ENCODE measurements at places on chromosomes 4 and X.

DNA sequence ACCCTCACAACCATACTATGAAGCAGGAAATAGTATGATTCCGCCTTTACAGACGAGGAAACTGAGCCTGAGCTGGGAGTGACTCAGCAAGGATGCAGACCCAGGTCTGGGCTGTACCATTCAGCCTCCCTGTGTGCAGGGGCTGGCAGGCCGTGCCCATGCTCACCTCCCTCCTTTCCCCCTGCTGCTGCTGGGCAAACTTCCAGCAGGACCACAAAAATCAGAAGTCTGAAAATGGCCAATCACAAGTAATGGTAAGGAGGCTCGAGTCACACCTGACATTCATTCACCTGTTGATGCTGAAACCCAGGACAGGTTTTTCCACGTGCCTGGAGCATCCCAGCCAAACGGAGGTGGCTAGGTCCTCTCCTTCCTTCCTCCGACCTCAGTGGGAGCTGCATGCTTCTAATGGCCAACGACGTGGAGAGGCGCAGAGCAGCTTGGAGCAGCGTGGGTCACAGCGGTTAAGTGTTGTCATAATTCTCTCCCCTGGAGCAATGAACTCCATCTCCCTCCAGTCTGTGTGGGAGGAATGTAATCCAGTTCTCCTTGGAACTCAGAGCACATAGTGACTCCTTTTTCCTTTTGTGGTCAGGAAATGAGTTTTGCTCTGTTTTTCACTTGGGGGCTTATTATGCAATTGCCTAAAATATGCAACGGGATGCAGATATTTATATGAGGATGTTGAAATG is 371.7 kb downstream of the BCOR start:
- no peak for DNase-seq

GRCh38 chrX:12970691-12971202 is 4.2 kb upstream of the TMSB4X start:
- no peak for DNase-seq

DNA sequence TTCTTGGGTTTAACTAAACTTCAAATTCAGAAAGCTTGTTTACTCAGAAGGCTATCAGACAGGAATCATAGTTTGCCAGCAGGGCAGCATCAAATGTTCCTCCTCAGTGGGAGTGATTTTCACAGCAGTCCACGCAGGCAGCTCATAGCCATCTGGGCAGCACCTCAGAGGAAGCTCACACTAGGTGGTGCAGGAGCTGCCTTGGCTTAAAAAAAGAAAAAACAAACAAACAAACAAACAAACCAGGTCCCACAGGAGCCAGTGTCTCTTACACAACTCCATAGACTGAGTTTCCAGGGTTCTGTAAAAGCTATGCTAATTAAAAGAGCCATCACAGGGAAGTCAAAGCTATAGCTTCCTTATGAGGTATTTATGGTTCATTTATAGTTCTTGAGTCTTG is 10.5 kb upstream of the KLHL5 start:
- DNase-seq: no peak

- DNase-seq: no peak
Observed at GRCh38 chr4:2292646-2293108, 30.8 kb upstream of the MXD4 start.

GRCh38 chr4:142211444-142211843 is 575.1 kb downstream of the IL15 start:
- no peak for DNase-seq

GRCh38 chr4:3673716-3674478 is 92.3 kb upstream of the ADRA2C start:
- no peak for DNase-seq

GRCh38 chrX:70336767-70337166 is 46.9 kb downstream of the KIF4A start:
- no peak for DNase-seq

DNA sequence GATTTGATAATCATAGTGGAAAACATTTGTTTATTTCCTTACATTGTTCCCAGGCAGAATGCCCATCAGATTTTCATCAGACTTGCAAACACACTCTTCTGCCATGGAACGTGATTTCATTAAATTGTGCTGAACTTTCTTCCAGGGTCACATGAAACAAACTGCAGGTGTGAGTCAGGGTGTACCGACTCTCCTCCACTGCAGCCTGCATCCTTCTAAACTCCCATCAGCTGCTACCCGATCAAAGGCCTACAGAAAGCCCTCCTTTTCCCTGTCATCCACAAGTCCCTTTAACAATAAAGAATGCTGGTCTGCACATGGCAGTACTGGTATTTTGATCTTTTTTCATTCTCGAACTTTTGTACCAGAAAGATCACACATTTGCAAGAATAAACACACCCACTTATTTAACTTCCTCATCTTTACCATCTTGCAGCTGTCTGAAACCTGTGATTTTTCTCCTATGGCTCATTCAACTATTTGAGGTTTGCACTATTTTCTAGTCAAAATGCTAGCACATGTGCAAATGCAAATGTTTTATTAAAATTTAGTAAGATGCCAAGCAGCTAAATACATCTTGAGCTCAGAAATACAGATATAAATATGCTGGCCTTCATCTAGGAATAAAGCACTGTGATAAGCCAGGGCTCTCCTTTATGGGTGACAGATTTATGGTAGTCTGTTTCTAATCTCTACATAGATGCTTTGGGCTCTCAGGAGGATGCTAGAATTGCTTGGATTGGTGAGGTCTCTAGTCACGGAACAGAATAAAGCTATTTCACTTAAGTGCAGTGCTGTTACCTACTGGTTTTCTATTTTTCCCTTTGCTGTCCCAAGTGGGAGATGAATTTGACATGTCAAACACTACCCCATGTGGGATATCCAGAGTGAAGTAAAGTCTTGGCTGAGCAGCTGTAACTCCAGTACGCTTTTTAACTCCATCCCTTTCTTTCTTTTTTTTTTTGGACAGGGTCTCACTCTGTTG is 25.8 kb upstream of the ARHGAP24 start:
- DNase-seq: no peak

DNA sequence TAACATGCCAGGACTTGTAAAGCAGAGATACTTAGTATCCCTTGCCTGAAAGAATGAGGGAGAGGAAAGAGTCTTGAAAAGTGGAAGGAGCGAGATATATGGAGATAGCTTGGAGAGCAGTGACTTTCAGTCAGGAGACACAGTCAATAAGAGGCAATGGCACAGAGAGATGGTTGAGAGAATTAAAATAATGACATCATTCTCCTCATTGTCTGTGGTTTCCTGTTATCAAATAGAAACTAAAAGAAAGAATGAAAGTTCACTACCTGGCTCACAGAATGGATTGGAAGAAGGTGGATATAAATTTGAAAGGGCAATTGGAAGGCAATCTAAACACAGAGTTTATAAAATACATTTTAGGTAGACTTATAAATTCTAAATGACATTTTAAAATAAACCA is 760.2 kb upstream of the AADAT start:
- no peak for DNase-seq

DNA sequence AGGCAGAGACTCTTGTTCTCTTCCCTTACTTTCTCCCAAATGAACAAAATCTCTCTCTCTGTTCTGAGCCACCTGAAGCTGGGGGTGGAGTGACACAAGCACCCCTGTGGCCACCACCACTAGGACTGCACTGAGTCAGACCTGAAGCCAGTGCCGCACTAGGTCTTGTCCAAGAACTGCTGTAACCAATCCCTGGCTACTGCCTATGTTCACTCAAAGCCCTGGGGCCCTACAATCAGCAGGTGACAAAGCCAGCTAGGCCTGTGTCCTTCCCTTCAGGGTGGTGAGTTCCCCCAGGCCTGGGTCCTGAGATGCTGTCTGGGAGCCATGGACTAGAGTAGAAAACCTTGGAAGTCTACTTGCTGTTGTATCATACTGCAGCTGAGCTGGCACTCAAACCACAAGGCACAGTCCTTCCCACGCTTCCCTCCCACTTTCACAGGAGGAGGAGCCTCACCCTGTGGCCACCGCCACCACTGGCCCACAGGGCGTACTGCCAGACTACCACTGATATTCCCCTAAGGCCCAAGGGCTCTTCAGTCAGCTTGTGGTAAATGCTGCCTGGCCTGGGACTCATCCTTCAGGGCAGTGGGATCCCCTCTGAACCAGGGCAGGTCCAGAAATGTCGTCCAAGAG is 119.1 kb downstream of the RTL9 start:
- DNase-seq: no peak

GRCh38 chrX:77514177-77514576 is 67.0 kb downstream of the FGF16 start:
- no peak for DNase-seq

GRCh38 chr4:182705389-182705788 is 211.8 kb downstream of the DCTD start:
- DNase-seq: no peak

DNA sequence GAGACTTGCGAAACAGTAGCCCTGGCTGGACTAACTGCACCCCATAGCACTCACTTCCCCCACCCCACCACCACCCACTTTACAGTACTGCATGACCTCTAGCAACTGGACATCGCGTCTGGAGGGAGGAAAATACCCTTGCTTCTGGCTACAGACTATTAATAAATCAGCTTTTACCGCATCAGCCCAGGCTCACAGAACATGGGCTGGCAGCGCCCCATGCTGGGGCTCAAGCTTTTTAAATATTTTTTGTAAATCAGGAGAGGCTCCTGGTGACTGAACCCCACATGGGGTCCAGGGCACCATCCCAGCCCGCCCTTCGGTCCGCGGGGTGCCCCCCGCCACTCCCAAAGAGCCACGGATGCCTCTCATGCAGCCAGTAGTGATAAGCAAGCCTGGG is 2.7 kb downstream of the HS6ST2 start:
- DNase-seq: no peak

DNA sequence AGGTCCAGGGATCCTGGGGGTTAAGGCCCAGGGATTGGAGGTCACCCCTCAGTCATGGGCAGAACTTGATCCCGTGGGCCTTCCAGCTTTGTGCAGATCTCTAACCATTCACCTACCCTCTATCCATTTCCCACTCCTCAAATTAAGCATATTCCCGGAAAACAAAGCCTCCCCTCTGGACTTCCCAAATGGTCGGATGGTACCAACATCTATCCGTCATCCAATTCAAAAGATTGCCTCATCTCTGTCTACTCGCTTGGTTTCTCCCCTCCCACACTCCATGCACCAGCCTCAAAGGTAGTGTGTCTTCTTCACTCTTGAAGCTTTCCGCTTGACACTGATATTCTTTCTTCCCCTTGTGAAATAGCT is 473 bp upstream of the BCLAF3 start:
- DNase-seq: no peak

GRCh38 chr4:159111416-159111815 is 8.5 kb downstream of the RAPGEF2 start:
- DNase-seq: no peak

DNA sequence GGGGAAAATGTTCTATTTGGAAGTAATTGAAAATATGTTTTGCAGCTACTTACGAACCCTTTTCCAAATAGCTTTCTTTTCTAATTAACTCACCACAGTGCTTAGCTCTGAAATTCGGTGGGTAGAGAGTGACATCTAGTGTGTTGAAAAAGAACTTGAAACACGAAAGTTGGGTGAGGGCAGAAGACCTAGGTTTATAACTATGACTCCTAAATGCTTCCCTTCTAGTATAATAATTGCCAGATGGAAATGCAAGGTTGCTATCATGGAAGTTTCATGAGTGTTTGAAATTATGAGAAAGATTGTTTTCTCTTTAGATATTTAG is 77.3 kb upstream of the NOCT start:
- no peak for DNase-seq

DNA sequence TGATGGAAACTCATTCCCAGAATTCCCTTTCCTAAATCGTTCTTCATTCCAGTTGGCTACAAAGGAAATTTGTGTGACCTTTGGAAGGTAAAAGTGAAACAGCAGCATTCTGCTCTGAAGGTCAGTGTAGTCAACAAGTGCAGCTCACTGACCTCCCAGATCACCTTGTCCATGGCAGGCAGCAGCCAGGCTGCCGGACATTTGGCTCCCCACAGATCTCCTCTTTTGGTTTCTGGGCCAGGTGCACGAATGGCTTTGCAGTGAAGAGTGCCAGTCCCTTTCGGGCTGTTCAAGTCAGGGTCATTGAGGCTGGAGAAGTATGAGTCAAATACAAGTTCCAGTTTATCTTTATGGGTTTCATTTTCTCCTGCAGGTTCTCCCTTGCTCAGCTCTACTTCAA is 14.3 kb downstream of the GPRIN3 start:
- no peak for DNase-seq

DNA sequence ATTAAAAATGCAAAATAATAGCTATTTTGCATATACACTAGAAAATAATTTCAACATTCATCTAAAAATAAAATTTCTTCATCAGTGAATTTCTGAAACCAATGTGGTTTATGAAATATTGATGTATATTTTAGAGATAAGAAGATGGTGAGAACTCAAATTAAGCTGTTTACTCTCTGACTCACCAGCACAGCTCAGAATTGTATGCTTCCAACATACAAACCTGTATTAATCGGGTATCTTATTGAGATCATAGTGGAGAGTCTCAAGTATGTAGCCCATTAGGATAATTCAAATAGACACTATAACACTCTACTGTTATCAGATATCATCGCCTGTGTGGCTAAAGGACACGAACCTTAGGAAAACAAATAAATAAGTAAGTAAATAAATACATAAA is 899.5 kb upstream of the INTU start:
- no peak for DNase-seq

GRCh38 chr4:182453830-182454229 is 210.6 kb downstream of the TENM3 start:
- no peak for DNase-seq

GRCh38 chrX:137195991-137196390 is 162.2 kb upstream of the GPR101 start:
- no peak for DNase-seq

- peak; percentile 12 for DNase-seq
Observed at GRCh38 chr4:79576429-79576753, 168.4 kb upstream of the GK2 start.

DNA sequence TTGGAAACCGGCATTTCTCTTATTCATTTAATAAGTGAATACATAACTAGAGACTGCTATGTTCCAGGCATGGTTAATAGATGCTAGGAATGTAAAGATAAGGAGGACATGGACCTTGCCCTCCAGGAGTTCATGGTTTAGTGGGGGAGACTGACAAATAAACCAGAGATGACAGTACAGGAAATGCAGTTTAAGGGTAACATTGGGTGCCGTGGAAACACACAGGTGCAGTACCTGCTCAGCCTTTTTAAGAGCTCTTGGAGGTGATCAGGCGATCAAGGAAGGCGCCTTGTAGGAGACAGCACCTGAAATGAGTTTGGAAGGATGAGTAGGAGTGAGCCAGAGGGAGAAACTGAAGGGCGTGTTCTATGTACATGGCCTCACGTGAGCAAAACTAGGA is 145.8 kb downstream of the AASDH start:
- DNase-seq: no peak
